Aorta (tissue), 5 donors: ENCODE measurements at places on chromosomes 6 and 20. TPM values are rescaled to one million over a fixed set of nuclear protein-coding genes. Genes with fewer than 3 reads are reported as not detected.
A peak's percentile ranks its signal among the peaks of the same experiment; 100 is the strongest.

DNA sequence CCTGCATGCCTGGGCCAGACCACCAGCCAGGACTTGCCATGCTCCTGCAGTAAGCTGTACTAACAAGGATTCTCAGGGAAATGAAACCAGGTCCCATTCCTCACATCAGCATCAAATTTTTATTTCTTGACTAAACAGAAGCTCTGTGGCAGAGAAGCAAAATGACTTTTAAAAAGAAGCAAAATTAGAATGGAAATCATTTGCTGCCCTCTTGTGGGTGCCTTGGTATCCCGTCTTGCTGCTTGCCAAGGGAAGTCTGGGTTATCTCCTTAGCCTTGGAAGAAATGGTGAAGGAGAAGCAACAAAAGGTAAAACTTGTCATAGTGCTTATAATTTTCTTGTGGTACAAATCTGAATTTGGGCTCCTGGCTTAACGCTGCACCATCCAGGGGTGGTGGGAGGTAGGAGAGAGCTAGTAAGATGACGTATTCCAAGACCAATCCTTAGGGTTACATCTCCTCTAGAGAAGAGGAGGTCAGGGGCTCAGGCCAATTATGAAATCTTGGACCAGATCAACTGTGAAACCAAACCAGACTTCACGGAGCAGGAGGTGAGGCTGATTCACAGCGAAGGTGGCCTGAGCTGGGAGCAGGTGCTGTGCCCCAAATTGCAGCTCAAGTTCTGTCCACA lies 107.5 kb downstream of the FAXC start:
- DNase-seq: no peak

- DNase-seq: no peak
These were observed 777.0 kb downstream of the C6orf118 start for GRCh38 chr6:164532198-164533044.

DNA sequence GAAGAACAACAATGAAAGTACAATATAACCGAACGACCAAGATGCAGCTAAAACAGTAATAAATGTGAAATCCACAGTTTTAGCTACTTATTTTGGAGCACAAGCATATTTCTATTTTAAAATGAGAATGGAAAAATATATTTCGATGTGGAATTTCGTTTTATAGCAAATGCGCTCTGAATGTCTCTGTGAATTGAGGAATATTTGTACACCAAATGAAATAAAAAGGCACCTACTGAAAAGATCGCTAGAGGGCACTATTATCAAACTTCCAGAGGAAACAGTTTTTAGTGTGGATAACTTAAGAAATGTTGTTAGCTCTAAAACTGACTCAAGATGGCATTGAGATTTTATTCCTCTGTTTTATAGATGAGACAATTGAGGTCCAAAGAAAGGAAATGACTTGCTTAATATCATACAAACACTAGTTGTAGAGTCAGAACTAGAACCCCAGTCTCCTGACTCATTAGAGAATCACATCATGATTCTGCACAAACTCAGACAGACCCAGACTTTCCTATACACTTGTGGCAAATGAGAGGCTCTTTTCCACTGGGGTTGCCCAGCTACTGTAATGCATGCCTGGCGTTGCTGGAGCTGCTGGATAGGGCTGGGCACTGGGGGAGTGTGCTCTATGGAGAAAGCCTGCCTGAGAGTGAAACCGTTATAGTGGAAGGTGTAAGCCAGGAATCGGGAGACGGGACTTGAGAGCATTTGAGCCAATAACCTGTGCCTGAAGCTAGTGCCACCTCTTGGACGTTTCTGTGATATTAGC lies 51.9 kb downstream of the GCLC start:
- no peak for DNase-seq

DNA sequence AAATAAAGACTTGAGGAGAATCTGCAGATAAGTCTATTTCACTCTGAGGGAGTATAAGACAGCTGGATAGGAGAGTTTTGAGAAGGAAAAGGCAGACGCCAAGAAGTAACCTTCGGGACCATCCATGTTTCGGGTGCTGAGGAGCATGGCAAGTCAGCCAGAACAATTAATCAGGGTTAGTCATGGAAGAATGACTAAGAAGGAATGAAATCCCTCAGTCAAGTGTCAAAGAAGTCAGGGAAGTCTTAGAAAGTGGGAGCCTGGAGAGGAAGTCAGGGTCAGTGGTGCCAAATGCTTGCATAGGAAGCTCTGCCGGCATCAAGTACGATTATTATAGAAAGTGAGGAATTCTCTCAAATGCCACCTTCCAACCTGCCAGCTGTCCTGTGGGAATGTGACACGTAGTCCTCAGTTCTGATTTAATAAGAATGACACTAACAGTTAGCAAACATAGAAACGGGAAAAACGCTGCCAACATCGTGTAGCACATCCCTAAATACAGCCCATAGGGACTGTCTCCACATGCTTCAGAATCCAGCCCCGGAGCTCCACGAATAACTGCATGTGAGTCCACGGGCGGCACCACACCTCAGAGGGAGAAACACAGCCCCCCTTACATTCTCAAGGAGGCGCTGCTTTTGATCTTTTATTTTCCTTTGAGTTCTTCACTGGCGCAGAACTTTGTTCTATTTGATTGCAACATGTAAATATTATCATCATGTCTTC lies 602.7 kb downstream of the PRKN start:
- DNase-seq: no peak

- no peak for DNase-seq
These were observed 13.2 kb downstream of the QKI start for GRCh38 chr6:163427498-163428254.

GRCh38 chr6:70857387-70858077 lies 99.3 kb downstream of the B3GAT2 start:
- no peak for DNase-seq

The HUS1B gene
- total RNA-seq: 2.4 TPM

GRCh38 chr6:157283330-157283898 lies 39.9 kb downstream of the TMEM242 start:
- peak; percentile 14 for DNase-seq

GRCh38 chr6:9851541-9852380 lies 563.1 kb downstream of the TFAP2A start:
- no peak for DNase-seq

DNA sequence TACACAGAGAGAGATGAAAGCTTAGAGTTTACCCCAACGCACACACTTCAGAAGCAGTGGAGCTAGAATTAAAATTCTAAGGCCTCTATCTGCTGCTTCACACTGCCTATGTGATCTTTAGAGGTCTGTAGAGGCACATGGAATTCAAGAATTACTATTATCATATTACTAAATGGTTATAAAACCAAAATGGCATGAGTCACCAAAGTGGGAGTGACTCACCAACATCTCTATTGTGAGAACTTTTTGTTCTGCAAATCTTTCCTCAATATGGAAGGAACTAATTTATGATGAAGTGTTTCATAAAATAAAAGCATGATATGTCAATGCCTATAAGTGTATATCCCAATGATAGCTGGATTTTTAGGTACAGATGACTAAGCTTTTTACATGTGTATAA lies 28.5 kb upstream of the TMEM244 start:
- no peak for DNase-seq

The PCNA gene
- total RNA-seq: 20.1 TPM

DNA sequence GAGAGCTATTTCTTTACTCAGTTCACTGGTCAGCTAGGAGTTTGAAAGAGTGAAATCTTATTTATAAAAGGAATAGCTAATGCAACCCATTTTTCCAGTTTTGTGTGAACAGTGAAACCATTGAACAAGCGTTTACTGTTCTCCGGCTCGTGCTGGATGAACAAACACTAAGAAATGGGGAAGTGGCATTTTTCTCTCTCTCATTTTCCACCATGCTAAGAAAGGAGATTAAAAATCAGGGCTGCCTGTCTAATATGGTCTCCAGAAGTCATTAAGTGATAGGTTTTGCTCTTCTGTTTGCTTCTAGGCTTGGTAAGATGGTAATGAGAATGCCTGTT lies 774 bp upstream of the SFT2D1 start:
- DNase-seq: no peak

The FAM217A gene
- total RNA-seq: not detected

DNA sequence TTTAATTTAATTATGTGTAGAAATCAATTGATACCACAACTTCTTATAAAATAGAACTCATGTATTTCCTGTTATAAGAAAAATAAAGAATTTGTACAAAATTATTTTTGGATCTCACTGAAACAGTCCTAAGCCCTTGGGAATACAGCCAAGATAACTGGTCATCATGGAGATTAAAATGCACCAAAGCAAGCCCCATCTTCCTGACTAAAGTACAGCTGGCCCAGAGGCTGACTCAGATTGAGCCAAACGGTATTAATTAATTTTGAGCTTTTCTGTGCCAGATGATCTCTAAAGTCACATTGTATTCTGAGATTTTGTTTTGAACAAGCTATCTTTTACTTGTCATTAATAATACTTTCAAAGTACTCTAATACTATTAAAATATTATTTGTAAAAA lies 978.5 kb downstream of the TBC1D32 start:
- DNase-seq: no peak

GRCh38 chr6:137309078-137309762 lies 90.0 kb upstream of the IFNGR1 start:
- DNase-seq: peak; percentile 79

The EFCAB8 gene
- 1.1 TPM for total RNA-seq

The PROCR gene
- total RNA-seq: 75.9 TPM

The MUC22 gene
- not detected for total RNA-seq

DNA sequence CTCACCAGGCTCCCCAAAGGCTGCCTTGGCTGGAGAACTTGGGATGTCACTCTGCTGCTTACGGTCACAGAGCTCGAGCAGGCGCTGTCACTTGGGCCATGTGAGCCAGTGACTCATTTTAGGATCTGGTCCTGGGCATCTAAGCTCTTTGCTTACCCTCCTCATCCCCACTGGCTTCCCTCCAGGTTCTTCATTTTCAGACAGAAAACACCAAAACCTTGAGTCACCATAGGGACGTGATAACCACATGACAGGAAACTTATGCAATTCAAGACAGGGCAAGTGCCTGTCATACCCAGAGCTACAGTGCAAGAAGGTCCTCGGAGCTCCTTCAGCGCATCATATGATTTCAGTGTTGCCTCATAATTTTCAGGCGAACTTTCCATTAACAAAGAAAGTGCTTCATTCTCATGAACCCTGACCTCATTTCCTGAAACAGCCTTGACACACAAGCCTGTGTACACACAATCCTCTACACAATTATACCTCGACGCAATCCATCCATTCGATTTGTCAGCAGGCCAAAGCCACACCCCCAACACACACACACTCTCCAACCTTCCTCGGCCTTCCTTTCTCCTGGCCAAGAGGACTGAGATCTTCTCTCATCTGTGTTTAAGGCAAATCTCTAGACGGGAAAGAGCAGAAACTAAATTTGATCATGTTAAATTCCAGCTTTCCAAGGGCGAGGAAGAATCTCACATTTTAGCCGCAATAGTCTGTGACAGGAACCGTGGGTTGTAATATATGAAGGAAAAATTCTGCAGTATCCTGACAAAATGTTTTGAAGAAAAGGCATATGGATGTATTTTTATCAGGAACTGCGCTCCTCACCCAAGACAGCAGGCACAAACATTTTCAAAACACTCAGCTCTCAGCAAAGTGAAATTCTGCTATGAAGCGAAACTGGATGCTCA lies 25.3 kb downstream of the TBC1D7 start:
- peak; percentile 89 for DNase-seq

The PTK6 gene
- 0.19 TPM for total RNA-seq

DNA sequence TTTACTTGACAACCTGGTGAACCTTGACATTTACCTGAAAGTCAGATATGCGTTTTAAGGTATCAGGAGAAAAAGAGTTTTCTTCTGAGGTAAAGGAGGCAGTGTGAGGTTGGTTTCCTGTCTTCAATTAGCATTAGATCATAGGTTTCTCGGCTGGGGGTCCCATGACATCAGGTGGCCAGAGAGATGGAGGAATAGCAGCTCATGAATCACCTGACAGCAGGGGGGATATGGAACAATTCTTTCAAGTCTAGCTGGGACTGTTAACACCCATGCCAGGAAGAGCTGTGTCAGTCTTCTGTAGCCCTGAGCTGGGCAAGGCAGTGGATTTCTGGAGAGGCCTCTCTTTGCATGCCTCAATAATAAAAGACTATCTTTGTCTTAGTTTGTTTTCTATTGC lies 108.0 kb upstream of the TMEM170B start:
- no peak for DNase-seq

- peak; percentile 63 for DNase-seq
These were observed 72.4 kb upstream of the BACH2 start for GRCh38 chr6:90369024-90369519.

DNA sequence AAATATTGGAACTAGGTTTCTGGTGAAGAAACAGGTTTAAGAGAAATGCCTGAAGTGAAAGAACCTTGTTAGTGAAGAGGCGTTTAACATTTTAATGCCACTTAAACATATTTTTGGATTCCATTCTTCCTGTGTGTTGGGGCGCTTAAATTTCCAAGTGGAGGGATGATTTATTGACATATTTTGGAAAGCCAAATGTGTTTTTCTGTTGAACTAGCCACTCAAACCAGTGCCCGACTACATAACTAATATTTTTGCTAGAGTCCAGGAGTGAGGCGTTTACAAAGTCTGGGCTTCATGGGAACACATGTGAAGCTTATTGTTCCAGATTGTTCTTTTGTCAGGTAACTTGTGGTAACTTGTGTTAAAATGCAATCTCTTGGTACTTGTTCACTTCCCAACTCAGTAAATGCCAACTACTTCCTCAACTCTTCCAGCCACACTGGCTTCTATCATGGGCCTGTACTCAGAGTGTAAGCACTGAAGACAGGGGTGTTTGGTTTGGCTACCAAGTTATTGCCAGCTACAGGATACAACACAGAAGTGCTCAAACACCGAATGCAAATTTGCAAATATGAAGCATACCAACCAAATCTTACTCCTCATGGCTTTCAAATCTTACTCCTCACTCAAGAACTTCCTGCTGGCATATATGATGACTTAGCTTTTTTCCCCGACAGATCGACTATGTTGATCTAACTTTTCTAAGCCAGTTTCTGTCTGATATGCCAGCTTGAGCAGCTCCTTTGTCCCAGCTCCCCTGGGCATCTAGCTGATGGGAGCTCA lies 2.0 kb upstream of the ZNFX1 start:
- DNase-seq: no peak

- DNase-seq: no peak
These were observed 32.7 kb downstream of the CD109 start for GRCh38 chr6:73728548-73729205.

DNA sequence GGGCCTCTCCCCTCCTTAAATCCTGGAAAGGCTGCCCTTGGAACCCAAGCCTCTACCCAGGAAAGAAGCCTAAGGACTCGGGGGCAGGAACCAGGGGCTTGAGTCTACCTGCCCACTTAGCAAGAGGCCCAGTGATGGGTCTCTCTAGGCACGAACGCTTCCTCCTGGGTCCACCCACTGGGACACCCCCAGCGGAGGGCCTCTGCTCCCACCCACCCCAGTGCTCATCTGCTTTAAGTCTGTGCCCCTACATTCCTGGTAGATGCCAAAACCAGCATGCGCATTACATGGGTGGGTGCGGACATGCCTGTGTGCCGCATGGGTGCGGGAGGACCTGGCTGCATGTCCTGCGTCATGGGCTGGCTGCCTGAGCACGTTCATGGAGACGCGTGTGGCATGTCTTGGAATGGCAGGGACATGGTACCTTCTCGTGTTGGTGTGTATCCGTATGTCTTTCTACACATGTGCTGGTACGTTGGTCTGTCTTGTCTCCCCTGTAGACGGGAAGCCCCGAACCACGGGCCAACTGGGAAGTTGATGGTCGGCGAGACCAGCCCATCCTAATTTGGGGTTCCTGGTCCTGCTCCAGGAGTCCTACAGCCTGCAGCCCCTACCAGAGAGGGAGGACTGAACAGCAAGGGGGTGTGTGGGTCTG lies 29.3 kb downstream of the SNPH start:
- no peak for DNase-seq
